ENCODE measurements at places on chromosomes 13 and 19. TPM values are rescaled to one million over a fixed set of nuclear protein-coding genes. Genes with fewer than 3 reads are reported as not detected.

CD22 gene
- 21.1 TPM for total RNA-seq

DGKH gene
- 19.8 TPM for total RNA-seq

KLK8 gene
- not detected for total RNA-seq

MBD3 gene
- 121 TPM for total RNA-seq

ZNF570 gene
- total RNA-seq = 2.2 TPM

TRAPPC2B gene
- not detected for total RNA-seq

KLHL1 gene
- 0.14 TPM for total RNA-seq

CEACAM4 gene
- not detected for total RNA-seq

C13orf42 gene
- total RNA-seq = not detected

STX10 gene
- total RNA-seq = 79.7 TPM

GFY gene
- not detected for total RNA-seq

RGL3 gene
- total RNA-seq = 16.5 TPM

LILRA1 gene
- 0.16 TPM for total RNA-seq

PGLYRP1 gene
- not detected for total RNA-seq

MCF2L gene
- total RNA-seq = 82.2 TPM

ZNF628 gene
- 6.7 TPM for total RNA-seq

GRCh38 chr19:17125062-17125727, 49.6 kb downstream of the MYO9B start:
- DNase-seq = no peak

DNA sequence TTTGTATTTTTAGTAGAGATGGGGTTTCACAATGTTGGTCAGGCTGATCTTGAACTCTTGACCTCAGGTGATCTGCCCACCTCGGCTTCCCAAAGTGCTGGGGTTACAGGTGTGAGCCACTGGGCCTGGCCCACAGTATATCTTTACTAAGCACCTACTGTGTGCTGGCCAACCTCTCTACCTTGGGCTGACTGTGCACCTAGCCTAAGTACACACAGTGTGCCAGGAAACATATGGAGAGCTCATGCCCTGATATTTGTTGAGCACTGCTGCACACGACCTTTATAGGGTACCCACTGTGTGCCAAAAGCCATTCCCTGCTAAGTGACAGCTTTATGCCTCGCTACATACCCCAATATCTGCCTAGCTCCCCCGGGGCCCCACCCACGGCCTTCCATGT, 6.3 kb upstream of the ARHGAP45 start:
- no peak for DNase-seq

DNA sequence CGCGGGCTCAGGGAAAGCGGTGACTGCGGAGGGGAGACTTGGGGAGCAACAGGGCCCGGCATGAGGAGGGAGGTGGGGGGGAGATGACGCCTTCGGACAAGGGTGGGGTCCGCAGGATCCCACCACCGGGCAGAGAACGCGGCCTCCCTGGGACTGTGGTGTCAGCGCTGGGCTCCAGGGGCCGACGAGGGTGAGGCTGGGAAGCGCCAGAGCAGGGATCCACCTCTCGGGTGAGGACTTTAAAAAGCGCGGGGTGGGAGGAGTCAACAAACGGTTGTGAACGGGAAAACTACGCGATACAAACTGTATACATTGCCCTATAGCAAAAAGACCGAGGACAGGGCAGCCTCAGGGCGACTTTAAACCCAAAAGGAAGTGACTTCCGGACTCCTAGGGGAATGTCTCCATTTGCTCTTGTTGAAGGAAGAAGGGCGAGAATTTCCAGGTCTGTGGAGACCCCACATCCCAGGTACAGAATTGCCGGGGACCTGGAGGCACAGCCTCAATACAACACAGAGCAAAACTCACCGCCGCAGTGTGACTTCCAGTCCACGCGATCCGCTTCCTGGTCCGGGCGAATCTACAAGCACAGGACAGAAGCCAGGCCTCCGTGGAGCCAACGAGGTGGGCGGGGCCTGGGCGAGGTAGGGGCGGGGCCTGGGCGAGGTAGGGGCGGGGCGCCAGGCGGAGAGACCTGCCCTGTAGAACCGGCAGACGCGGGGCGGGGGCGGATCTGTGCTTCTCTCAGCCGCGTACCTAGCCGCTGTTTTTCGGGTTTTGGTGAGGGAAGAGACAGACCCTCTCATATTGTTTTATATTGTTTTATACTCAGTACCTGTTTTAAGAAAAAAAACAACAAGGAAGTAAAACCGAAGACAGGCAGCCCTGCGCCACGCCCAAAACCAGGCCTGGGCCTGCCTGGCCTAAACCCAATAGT, at the start of gene ZNF888:
Gene ZNF888, minus strand, starts transcription at position 588 of the 937 bp plus-strand sequence. CDS start 5,555 bp downstream, outside the sequence.
- DNase-seq = peak; percentile 95

GRCh38 chr13:85321734-85322133, 477.5 kb downstream of the SLITRK6 start:
- no peak for DNase-seq

- DNase-seq = no peak
Observed at GRCh38 chr13:88248393-88248792, 577.2 kb downstream of the SLITRK5 start.

DNA sequence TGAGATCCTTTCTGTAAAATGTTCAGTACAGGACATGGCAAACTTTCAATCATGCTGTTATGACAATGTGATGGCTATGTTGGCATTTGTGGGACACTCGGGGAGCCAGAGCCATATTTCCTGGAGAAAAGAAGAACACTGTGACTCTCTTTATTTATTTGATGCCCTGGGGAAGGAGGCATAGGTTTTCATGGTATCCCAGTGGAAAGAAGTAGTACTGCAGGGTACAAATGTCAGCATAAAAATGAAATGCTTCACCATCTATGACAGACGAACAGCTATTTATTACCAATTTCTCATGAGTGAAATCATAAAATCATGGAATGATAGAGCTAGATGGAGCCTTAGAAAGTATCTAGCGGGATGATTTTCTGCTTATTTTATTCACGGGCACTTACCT, 217.1 kb downstream of the COL4A1 start:
- DNase-seq = no peak

GRCh38 chr19:44664976-44665375, 6.3 kb upstream of the CEACAM19 start:
- no peak for DNase-seq

GRCh38 chr19:17370026-17370587, 7.0 kb downstream of the PLVAP start:
- no peak for DNase-seq

DNA sequence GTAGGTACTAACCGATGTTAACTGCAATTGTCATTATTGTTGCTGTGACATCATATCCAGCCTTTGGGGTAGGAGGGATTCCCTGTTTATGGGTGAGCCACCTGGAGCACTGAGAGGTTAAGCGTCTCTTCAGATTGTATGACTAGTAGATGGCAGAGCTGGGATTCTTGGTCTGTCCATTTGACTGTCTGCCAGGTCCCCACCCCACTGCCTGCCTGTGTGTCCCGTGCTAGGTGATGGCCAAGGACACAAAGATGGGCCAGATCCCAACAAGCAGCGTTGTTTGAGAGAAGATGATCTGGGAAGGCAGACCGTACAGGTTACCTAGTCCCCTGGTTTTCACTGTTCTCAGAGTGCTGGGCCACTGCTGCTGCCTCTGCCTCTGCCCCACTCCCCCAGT, 16.6 kb downstream of the PPP2R1A start:
- no peak for DNase-seq

DNA sequence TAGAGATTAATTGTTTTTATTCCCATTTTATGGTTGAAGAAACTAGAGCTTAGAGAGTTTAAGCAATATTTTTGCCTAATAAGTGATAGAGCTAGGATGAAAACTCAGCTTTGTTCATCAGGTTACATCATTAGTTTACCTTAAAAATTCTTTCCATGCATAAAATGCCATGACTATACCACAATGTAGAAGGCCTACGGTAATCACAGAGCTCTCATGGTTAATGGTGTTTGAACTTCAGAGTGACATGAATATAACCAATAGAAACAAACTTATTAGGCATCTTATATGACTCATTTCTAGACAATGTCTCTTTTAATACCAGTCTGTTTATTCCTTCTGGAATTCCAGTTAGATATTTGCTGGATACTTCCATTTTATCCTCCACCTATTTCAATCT, 78.5 kb downstream of the FGF9 start:
- no peak for DNase-seq

DNA sequence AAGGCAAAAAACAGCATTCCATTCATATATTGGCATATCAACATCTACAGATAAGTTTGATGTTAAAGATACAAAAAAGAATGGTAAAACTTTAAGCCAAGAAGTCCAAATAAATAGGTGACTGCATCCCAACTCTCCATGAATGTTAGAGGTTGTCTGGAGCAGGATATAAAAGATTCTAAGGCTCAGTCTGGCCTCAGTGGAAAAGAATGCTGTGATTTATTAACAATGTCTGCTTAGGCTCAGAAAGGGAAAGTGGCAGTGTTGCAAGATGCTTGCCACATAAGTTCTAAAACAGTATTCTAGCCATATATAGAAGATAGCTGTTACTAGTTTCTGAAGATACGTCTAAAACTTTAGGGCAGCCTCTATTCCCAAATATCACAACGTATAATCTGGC, 179.8 kb upstream of the NBEA start:
- DNase-seq = no peak

- DNase-seq = no peak
Observed at GRCh38 chr19:32945260-32945659, 26.5 kb downstream of the CEP89 start.

- DNase-seq = no peak
Observed at GRCh38 chr13:114323349-114323748, 9.0 kb downstream of the CHAMP1 start.

Measured in transverse colon (tissue), 4 donors.